ENCODE measurements at places on chromosomes 2 and 18.

- DNase-seq: no peak
These were observed 179.5 kb downstream of the PTGR3 start for GRCh38 chr18:75029481-75029880.

DNA sequence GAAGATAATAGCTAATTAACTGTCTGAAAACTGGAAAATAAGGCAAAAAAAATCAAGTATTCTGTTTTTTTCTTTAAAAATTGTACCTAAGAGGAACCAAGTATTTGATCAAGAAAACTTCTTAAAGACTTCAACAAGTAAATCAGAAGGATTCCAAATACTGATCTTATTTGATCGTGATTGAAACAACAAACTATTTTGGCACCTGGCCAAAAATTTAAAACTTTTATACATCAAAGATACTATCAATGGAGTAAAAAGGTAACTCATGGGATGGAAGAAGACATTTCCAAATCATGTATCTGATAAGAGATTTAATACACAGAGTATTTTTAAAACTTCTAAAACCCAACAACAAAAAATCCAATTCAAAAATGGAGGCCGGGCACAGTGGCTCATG is 46.7 kb downstream of the CFAP210 start:
- DNase-seq: no peak

GRCh38 chr2:241009601-241010530 is 11.4 kb downstream of the SNED1 start:
- no peak for DNase-seq

DNA sequence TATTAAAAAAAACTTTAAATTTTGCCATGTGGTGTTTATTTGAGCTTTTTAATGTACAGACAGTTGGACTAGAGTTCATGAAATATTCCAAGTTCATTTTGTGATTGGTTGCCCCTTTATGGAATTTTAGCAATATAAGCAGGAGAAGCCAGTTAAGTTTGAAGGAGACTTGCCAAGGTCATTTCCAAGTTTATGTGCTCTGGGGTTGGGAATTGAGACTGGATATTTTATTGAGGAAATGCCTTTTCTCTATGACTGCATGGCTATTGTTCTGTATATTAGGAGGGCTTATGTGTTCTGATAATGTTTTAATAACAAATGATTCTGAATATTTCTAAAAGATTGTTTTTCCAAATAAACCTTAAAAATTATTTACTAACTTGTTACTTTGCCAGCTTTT is 67.0 kb upstream of the TCF4 start:
- no peak for DNase-seq

- DNase-seq: no peak
These were observed 92.8 kb downstream of the COLEC12 start for GRCh38 chr18:407626-408224.

- no peak for DNase-seq
These were observed 35.2 kb upstream of the SNED1 start for GRCh38 chr2:240963065-240963867.

DNA sequence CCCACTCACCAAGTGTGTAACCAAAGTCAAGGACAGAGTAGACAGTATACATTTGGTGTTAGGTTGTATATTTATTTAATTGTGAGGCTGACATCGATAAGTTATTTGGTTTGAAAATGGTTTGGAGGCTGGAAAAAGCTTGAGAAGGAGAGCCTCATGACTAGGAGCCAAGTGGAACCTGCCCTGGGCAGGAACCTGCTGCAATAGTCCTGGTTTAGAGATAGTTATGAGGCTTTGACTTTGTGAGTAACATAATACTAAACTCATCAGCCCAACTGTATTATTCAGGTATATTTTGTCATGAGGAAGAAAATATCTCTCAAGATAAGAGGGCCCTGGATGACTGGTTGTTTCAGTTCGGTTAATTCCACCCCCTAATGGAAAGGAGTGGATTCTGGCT is 234.3 kb upstream of the CYRIA start:
- DNase-seq: no peak

GRCh38 chr18:11268741-11269233 is 119.4 kb upstream of the PIEZO2 start:
- no peak for DNase-seq

- no peak for DNase-seq
These were observed 73.5 kb downstream of the FIGN start for GRCh38 chr2:163662141-163662780.

- no peak for DNase-seq
These were observed 62.2 kb downstream of the OSBPL6 start for GRCh38 chr2:178256382-178257042.

- DNase-seq: no peak
These were observed 270.5 kb upstream of the NCKAP5 start for GRCh38 chr2:133838642-133839365.

- DNase-seq: no peak
These were observed 222.4 kb upstream of the RAB12 start for GRCh38 chr18:8386669-8387380.

- no peak for DNase-seq
These were observed 31.1 kb upstream of the TRAPPC8 start for GRCh38 chr18:31973929-31974546.

GRCh38 chr2:18750672-18751554 is 161.5 kb upstream of the NT5C1B start:
- DNase-seq: no peak

DNA sequence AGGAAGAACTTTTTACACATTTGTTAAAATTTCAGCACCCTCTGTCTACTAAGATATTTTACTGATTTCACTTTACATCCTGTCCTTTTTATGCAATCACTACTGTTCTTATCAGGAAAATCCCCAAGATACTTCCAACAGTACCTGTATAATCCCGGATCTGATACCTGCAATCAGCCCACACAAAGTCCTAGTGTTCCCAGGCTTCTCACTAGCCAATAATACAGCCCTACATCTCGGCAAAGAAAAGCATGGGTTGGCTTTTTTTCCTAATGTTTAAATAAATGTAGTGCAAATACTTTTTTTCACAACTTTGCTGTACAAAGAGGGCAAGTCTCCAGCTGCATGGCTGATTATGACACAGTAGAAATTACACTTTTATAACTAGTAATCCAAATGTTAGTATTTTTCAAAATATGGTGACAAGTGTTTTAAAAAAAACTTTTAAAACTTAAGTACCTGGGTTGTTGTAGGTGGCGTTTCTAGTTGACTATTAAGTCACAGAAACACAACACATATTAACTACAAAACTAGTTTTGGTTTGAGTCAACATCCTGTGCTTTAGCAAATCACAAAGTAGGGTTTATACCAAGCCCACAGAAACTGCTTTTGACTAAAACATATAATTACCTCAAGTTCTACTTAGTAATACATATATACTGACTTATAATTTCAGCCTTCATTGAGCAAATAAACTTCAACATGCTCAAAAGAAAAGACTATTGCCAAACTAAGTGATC is 19.5 kb downstream of the CNOT11 start:
- no peak for DNase-seq

- no peak for DNase-seq
These were observed 402.3 kb downstream of the ERBB4 start for GRCh38 chr2:212136216-212136795.

DNA sequence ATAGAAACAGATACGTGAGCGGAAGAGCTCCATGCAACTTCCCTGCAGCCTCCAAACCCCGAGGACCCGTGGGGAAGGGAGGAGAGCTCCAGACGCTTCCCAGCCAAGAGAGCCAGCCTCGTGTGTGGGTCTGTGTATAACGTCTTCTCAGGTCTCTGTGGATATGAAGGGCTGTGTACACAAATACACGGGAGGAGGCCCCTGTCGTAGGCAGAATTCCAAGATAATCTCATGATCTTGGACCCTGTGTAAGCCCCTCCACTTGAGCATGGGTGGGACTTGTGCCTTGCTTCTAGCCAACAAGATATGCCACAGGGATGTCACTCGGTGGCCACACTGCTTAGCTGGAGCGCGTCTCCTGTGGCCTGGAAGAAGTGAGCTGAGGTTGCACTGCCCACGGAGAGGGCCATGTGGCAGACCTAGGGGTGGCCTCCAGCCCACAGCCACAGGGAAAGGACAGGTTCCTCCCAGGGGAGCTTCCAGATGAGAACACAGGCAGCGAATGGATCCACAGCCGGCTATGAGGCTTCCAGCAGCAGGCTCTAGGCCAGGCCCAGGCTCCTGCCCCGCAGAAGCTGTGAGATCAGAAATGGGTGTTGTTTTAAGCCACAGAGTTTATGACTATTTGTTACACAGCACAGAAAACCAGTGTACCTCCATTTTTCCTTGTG is 15.6 kb upstream of the KLF11 start:
- DNase-seq: no peak

DNA sequence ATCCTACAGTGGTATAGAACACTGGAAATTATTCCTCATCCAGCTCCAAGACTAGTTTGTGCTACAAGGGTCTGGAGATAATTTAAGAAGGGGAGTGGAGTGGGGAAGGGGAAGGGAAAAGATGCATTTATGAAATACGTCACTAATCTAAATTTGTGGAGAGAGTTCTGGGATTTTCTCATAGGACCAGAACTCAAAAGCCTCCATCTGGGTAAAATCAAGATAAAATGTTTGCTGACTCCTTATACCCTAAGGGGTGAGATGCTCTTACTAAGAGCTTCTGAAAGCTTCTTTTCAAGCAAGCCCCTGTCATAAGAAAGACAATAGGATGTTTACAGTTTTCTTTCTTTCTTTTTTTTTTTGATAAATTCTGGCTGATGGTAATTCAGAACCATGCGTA is 88.5 kb upstream of the RBMS1 start:
- no peak for DNase-seq

GRCh38 chr18:79405781-79406575 is 10.2 kb downstream of the NFATC1 start:
- peak; percentile 64 for DNase-seq

DNA sequence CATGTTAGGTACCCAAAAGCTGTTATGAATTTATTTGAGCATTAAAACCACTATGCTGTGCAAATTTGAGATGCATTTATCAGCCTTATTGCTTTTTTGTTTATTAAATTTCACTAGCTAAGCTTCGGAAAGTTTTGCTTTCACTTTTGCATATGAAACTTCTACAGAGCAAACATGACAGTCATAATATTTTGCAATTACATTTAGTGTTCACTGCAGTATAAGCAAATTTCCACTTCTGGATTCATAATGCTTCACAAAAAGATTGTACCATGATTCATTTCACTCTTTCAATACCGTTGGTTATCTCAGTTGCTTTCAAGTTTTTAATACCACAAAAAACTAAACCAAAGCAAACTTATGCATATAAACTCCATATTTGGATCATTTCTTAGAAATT is 228.7 kb upstream of the SLC8A1 start:
- DNase-seq: no peak

DNA sequence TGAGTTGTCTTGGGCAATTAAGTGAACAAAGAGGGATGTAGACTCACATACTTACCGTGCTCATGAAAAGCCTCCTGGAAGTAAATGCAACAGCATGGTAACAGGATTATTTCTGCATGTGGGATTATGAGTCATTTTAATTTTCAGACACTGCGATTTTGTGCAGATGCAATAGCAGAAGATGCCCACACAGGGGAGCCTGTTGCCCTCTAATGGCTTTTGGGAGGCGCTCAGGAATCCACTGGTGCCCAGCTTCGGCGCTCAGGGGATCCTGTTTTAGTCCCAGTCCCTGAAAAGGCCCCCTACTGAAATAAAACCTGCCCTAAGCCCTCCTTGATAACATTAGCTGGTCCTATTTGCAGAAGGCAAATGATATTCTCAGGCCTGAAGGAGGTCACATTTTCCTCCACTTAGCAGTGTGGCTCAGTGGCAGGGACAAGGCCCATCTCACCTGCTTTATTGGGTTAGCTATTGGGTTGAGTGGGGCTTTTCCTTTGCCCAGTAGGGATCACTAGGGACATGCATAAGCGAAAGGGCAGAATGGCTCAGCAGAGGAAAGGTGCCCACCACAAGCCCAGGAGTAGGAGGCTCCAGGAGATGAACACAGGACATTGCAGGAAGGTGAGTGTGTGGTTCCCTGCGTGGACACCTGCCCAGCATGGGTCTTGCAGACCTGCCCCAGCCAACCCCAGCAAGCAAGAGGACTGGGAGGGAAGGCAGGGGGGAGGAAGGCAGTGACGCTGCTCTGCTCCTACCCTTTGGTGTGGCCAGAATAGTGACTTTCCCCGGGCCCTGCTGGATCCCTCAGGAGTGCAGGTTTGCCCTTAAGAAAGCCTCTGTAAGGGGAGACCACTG is 26.5 kb upstream of the KCNS3 start:
- DNase-seq: no peak

DNA sequence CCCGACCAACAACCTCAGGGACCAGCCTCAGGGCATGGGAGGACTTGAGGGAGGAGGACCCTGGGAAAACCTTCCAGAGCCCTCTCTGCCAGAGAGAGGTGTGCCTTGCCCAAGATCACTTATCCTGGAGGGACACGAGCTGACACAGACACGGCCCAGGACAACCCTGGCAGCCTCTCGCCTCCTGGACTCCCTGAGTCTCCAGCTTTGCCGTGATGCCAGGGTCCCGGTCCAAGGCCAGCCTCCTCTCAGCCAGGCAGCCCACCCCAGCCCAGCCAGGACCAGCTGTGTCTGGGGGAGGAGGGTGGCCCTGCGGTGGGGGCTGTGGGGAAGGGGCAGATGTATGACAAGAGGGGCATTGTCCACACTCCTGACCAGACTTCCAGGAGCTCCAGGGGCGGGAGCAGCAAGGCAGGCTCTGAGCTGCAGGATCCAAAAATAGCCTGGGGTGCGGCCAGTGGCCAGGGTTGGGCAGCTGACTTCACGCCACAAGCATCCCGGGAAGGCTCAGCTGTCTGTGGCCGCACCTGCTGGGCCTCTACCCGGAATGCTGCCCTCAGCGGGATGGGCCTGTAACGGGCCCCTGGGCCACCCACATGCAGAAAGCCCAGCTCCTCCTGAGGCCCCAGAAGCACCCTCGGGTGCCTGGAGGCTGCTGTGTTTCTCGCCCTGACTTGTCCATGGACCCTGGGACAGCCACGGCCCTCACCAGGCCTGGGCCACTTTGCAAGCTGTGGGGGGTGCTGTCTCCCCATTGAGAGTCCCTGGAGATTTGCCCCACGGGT is 65.5 kb upstream of the GPC1 start:
- DNase-seq: no peak

DNA sequence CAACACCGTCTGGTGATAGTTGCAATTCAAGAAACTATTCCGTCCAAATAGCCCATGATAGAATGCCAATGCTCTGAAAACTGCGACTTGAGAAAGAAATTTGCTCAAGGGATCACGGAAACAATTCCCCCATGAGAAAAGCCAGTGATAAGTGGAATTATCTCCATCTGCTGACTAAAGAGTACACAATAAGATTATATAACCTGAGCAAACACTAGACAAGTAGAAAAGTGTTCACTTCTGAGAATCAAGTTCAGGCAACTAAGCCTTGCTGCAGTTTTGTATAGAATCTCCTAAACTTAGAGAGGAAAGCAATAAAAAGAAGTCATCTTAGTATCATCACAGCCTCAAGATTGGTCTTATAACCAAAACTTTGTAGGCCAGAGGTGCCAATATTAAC is 336.3 kb upstream of the NRXN1 start:
- DNase-seq: no peak

DNA sequence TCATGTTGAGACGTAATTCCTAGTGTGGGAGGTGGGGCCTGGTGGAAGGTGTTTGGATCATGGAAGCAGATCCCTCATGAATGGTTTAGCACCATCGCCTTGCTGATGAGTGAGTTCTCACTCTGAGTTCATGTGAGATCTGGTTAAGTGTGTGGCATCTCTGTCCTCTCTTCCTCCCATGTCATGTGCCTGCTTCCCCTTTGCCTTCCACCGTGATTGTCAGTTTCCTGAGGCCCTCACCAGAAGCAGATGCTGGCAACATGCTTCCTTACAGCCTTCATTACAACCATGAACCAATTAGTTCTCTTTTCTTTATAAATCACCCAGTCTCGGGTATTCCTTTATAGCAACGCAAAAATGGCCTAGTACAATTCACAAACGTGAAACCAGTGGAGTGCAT is 14.6 kb upstream of the MCM6 start:
- no peak for DNase-seq
